ENCODE measurements at places on chromosomes 1 and 21.
A peak's percentile ranks its signal among the peaks of the same experiment; 100 is the strongest.

GRCh38 chr21:29704719-29705118 lies 235.1 kb downstream of the GRIK1 start:
- no peak for DNase-seq

GRCh38 chr1:86453664-86454063 lies 15.1 kb upstream of the CLCA1 start:
- no peak for DNase-seq

GRCh38 chr21:8997011-8997440 lies 1524.4 kb upstream of the TPTE start:
- DNase-seq, result no peak

- DNase-seq, result no peak
These were observed 87.9 kb upstream of the SPAG17 start for GRCh38 chr1:118272884-118273283.

- no peak for DNase-seq
These were observed 28.6 kb upstream of the STUM start for GRCh38 chr1:226519716-226520598.

GRCh38 chr1:159941591-159942560 lies 3.5 kb downstream of the IGSF9 start:
- DNase-seq, result no peak

DNA sequence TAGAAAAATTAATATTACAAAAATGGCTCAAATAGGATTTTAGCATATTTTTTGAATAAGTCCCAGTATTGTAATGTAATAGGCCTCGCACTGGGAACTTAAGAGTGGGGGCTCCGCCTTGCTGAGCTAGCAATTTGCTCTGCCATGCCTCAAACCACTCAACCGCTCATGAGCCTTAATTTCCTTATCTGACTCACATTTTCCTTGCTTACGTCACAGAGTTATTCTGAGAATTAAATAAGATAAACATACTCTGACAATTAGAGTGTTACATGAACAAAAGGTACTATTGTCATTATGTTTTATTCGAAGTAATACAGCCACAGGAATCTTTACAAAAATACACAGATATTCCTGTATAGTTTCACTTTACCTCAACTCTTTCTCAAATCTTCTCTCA lies 108.1 kb downstream of the SLC44A5 start:
- DNase-seq, result no peak

GRCh38 chr1:165467706-165468105 lies 22.8 kb upstream of the RXRG start:
- DNase-seq, result no peak

DNA sequence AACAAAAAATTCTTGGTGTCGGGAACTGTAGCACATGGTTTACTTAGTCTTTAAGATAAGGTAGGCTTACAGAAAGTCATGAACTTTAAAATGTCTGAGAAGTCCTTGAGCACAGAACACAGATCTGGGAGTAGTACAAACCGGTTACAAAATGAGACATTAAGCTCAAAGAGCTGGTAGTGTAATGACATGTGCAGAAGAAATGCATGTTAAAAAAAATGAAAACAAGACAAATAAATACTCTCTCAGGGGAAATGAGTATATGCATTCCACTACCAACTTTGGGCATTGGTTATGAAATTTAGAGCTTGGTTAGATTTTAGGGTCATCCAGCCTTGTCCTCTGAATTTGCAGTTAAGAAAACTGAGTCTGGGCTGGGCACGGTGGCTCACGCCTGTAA lies 91.5 kb upstream of the F3 start:
- no peak for DNase-seq

GRCh38 chr1:210089855-210090254 lies 142.7 kb upstream of the SERTAD4 start:
- no peak for DNase-seq

GRCh38 chr1:114509596-114510273 lies 1.3 kb downstream of the TRIM33 start:
- no peak for DNase-seq

DNA sequence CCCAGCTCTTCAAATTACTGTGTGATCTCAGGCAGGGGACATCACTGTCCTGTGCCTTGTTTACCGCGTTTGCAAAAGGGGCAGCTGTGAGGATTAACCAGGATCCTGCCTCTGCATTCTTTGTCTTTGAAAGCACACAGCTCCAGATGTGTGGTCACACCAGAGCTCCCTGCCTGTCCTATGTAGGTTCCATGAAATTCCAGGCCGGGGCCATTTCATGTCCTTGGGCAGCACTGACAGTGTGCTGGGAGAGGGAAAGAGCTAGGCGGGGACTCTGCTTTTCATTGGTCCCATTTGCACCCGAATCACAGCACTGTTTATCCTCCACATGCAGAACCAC lies 42.2 kb upstream of the SELENON start:
- no peak for DNase-seq

GRCh38 chr1:190296453-190296852 lies 181.2 kb downstream of the BRINP3 start:
- no peak for DNase-seq

GRCh38 chr1:87329526-87330056 lies 911 bp downstream of the LMO4 start:
- no peak for DNase-seq

GRCh38 chr1:225453797-225454648 lies 26.2 kb upstream of the LBR start:
- no peak for DNase-seq

DNA sequence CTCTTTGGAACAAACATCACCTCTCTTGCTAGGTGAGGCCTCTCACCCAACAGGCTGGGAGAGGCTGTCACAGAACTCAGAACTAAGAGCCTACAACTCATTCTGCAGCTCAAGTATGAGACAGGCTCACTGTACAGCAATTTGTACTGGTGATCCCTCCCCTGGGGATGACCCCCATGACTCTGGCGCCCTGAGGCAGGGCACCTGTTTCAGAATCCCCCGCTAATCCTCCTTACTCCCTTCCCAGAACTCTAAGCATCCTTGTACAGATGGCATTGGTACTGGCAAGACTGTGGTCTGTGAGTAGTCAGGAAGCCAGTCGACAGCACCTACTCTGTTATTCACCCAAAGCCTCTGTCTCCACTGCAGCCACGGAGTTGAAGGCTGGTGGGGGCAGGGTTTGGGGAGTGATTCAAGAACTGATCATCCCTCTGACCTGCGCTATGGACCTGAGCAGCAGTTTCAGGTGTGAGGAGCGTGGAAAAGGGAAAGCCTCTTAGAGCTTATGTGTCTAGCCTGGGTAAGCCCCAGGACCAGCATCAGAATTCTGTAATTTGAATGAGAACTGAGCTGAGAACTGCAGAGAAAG lies 655.5 kb downstream of the KIF26B start:
- DNase-seq, result no peak

DNA sequence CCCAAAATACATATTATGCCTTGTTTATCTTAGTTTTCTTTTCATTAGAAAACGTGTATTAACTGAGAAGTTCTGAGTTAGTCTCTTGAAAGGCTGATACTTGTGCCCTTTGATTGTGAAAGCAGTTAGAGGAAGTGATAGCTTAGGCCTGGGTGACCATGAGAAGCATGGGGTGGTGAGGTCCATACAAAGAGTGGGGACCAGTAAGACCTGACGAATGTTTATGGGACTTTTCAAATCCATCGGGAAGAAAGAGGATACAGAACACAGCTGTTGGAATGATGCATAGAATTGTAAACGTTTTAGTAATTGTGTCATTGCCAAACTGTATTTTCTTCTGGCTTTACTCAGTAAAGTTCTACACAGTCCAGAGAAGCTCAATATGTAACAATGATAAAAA lies 259.8 kb downstream of the LMO4 start:
- no peak for DNase-seq

DNA sequence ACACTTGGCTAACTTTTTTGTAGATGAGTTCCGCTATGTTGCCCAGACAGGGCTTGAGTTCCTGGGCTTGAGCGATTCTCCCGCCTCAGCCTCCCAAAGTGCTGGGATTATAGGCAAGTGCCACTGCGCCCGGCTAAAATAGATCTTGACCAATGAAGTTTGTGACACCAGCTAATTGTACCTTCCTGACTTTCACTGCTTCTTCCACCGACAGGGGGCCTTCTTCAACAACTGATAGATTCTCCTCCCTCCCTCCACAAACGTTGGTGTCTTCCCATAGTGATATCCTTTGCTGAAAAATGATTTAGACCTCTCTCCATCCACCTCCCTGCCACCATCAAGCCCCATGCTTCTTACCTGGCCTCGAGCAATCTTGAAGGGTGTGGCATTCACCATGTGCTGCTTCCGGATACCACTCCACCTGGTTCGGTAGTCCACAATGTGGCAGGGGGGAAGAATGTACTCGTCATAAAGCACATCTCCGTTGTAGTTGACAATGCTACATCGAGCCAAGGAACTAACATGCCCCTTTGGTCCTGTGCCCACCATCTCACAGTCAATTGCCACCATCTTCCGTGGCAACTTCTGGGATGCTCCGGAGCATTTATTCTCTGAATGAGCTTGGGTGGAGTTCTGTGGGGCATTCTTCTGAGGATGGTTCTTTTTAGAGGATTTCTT lies 1.6 kb upstream of the METTL25B start:
- peak; percentile 47 for DNase-seq

- DNase-seq, result no peak
These were observed 15.4 kb upstream of the XPR1 start for GRCh38 chr1:180616439-180616838.

DNA sequence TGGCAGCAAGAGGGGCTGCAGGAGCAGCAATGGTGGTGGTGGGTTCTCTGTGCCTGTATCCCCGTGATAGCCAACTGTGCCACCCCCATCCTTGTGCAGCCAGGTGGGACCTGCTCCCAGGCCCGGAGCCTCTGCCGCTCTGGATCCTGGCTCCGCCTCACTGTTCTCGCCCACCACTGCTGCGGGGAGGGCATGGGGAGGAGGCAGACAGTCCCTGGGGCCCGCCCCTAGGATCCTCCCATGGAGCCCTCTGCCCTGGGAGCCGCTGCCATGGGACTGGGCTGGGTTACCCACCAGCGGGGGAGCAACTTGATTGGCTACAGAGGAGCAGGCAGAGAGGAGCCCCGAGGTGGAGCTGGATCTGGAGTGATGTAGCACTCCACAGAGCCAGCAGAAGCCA lies 31.6 kb downstream of the CD1D start:
- no peak for DNase-seq

- DNase-seq, result no peak
These were observed 18.0 kb upstream of the TRIM17 start for GRCh38 chr1:228434689-228435088.

- DNase-seq, result no peak
These were observed 69.8 kb upstream of the DIRAS3 start for GRCh38 chr1:68120136-68120791.

- DNase-seq, result no peak
These were observed 60.6 kb downstream of the NFIA start for GRCh38 chr1:61142726-61143500.

DNA sequence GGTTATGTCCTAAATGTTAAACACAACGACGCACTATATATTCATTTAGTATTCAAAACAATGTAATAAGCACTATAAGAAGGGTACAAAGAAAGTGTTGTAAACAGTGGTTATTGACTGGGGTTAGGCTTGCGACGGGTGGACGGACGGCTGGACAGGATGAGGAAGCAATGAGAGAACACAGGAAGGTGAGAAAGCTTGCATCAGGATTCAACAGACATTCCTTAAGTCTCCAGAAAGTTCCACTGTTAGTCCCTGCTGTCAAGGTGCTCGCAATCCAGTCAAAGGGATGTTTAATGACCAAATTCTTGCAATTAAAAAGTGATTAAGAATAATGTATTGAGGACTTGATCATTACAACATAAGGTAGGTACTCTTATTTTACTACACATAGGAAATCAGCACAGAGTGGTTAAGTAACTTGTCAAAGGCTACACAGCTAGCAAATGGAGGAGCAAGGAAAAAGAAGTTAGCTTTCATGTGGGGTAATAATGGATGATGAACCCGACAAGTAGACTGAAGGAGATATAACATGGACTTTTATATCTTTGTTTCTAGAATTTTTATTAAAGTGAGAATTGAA lies 994 bp upstream of the ACBD6 start:
- no peak for DNase-seq

GRCh38 chr1:89552471-89553081 lies 27.9 kb downstream of the LRRC8B start:
- no peak for DNase-seq

- no peak for DNase-seq
These were observed 60.1 kb upstream of the KAZN start for GRCh38 chr1:14538335-14538734.

- DNase-seq, result peak; percentile 26
These were observed 155.8 kb upstream of the EDN2 start for GRCh38 chr1:41640141-41640751.

DNA sequence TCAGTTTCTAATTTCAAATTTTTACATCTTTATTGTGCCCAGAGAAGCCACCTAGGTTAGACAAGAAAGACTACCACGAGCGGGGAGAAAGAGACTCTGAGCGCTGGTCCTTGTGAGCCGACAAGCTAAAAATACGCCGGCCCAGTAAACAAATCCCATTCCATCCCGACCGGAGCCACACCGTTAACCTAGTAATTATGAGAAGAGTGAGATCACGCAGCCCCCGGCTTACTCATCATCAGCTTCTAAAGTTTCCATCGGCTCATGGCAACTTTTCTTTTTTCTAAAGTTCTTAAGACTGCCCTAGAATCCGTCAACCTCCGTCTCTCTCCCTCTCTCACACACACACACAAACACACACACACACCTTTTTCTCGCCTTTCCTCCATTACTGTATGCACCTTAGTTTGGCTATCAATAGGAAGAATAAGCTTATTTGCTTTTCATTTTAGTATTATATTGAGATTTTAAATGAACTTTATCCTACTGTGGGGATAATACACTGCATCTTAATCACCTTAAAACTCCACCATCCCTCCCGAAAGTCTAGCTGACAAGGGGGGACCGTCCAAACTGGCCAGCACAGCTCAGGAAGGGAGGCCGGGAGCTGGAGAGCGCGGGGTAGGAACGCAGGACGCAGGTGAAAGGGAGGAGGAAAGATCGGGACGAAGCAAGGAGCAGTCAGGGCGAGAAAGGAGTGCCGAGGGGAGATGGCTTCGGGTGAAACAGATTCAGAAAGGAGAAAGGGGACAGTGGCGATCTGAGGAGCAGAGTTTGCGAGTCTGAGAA lies 728 bp downstream of the OTUD7B start:
- peak; percentile 47 for DNase-seq

DNA sequence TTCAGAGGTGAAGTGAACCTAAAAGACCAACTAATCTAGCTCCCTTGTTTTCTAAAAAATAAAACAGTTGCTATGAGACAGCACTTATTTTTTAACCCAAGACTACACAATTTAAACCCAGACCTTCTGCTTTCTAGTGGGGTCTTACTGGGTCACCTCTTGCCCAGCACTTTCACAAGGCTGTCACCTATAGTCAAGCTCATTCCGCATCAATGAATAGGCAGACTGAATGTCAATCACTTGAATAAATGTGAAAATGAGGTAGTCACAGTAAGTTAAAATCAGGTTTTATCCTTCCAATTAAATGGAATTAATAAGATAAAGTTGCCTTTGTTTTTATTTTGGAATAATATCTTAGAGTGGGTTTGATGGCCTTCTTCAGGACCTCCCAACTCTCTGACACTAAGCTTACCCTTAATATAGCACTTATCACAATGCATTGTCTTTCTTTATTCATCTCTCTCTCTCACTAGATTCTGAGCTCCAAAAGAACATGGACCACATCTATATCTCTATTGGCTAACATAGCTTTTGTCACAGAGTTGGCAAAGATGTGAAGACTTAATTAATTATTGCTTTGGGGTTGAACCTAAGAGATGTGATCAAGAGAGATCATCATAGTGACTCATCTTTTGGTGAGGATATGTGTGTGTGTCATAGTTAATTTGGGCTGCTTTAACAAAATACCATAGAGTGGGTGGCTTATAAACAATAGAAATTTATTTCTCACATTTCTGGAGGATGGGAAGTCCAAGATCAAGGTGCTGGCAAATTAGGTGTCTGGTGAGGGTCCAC lies 248.7 kb upstream of the DAB1 start:
- DNase-seq, result no peak

All from activated T-cell treated with anti-CD3 and anti-CD28 coated beads for 48 hours (primary cell).